Naive B cell (primary cell): ENCODE measurements at places on chromosomes 5 and 9.

- no peak for DNase-seq
Observed at GRCh38 chr9:75183306-75183705, 95.0 kb downstream of the OSTF1 start.

GRCh38 chr5:167528651-167529050, 762.8 kb upstream of the WWC1 start:
- DNase-seq = no peak

- DNase-seq = no peak
Observed at GRCh38 chr5:144135113-144135762, 35.2 kb downstream of the YIPF5 start.

DNA sequence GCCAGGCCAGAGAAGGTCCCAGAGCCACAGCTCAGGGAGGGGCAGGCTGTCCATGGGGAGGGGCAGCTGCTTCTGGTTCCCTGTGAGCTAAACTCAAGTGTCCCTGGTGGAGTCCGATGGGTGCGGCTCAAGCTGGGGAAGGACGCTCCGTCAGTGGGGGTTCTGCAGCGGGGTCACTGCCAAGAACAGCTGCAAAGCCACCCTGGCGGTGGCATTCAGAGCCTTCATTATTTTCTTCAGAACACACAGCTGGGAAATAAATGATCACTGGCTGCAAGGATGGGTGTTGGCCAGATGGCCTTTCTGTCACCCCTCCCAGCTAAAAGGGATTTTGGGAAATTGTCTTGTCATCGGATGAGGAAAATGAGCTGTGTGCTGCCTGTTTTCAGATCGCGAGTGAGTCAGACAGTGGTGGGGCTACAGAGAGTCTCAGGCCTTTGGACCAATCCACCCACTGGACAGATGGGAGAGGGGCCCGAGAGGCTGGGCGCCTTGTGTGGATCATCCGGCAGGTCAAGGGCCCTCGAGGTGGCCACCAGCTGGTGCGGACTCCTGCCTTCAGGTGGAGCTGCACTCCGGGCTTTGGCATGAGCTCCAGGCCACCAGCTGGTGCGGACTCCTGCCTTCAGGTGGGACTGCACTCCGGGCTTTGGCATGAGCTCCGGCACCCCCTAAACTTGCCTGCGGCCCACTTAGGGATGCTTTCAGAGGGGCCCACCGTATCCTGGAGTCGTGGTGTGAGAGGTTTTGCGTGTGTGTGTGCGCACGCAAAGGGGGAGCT, 17.9 kb upstream of the GFPT2 start:
- no peak for DNase-seq

DNA sequence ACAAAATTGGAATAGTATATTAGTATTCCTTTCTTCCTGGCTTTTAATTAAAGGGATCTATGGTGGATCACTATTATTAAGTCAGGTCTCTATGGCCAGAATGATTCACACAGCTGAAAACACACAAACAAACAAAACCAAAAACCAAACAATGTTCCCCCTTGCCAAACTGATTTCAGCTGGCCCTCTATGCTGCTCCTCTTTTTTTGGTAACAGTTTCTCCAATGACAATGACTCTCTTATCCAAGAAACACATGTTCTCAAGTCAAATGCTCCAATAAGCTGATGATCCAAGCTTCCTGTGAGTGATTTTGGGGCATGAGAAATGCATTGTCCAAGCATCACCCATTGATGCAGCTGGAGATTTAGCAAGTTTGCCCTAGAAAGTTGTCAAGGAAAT, 193.4 kb upstream of the TUT7 start:
- no peak for DNase-seq

GRCh38 chr9:35906923-35907699, 1.1 kb downstream of the HRCT1 start:
- no peak for DNase-seq

GRCh38 chr9:125183054-125183453, 6.5 kb downstream of the PPP6C start:
- DNase-seq = no peak

GRCh38 chr5:68548959-68549676, 333.6 kb downstream of the PIK3R1 start:
- no peak for DNase-seq

- DNase-seq = no peak
Observed at GRCh38 chr9:129568560-129569501, 52.1 kb downstream of the C9orf50 start.

DNA sequence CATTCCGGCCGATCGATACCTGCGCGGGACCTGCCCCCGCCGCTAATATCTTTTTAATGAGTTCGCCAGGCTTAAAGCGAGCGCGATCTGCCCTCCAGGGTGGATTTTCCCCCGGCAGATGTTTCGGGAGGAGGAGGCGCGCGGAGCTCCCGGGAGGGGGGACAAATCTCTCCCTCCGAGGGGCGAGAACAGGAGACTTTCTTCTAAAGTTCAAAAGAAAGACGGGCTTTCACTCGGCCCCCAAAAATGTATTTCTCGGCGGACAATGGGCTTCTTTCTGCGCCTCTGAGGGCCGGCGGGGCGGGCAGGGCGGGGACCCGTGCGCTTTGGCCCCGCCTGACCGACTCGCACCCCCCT, 4.1 kb upstream of the PRDM12 start:
- no peak for DNase-seq

DNA sequence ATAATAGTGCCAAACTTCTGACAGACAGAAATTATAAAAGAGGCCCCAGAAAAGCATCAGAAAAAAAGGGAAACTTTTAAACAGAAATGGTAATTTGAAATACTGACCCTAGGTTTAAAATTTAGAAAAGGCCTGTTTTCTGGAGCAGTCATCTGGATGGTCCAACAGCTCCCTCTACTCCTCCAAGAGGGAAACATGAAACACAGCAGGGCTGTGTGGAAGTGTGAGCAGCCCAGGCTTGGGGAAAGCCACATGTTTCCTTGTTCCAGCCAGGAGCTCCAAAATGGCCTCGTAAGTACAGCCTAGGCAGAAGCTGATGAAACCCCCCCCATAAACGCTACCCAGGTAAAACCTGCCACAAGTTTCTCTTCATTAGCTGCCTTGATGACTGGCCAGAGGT, 499.3 kb upstream of the ADAMTS16 start:
- no peak for DNase-seq
